ENCODE measurements at places on chromosomes 1 and 21.

DNA sequence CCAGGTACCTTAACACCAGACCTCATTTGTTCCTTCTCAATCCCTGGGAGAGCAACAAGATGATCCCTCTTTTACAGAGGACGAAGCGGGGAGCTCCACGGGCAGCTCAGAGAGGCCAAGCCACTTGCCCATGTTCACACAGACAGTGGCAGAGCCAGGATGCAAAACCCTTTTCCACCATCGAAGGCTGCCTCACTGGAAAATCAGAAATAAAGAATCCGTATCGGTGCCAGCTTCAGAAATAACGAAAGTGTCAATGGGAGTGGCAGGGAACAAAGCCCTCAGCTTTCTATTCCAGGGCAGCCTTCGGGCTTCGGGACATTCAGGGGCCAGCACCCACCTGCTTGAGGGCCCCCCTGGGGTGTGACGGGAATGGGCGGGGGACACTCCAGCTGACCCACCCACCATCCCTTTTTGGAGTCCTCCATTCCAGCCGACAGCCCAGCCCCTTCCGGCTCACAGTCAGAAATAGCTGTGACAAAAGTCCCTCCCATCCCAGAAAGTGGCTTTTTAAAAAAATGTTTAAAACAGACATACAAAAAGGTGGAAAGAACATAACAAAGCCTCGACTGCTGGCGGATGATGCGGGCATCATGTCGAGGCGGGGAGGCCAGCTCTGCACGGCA is 6.0 kb downstream of the IFFO2 start:
- no peak for DNase-seq

GRCh38 chr21:45442276-45442675 is 37.3 kb downstream of the COL18A1 start:
- no peak for DNase-seq

DNA sequence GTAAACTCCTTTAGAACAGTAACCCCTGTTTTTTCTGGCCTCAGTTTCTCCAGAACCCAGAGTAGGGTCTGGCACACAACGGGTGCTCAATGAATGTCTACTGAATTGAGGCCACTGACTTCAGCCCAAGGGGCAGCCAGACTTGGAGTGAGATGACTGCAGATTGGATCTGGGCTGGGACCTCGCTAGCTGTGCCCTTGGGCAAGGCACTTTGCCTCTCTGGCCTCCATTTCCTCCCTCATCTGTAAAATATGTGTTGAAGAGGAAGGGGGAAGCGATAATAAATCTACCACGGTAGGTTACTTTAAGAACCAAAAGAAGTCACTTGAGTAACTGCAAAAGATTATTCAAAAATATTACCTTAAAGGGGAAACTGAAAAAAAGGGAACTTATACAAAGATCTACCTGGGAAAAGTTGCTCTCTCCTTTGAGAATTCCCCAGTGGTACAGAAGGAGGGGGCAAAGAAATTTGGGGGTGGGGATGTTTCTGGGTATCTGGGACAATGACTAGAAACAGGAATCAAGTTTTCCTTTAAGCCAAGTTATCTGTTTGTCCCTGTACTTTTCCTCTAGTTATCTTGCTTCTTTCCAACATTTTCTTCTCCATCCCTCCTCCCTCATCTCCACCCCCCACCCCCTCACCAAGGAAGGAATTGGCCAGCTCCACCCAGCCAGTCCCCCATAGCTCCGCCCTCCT is 394 bp upstream of the GRHL3 start:
- DNase-seq = no peak

DNA sequence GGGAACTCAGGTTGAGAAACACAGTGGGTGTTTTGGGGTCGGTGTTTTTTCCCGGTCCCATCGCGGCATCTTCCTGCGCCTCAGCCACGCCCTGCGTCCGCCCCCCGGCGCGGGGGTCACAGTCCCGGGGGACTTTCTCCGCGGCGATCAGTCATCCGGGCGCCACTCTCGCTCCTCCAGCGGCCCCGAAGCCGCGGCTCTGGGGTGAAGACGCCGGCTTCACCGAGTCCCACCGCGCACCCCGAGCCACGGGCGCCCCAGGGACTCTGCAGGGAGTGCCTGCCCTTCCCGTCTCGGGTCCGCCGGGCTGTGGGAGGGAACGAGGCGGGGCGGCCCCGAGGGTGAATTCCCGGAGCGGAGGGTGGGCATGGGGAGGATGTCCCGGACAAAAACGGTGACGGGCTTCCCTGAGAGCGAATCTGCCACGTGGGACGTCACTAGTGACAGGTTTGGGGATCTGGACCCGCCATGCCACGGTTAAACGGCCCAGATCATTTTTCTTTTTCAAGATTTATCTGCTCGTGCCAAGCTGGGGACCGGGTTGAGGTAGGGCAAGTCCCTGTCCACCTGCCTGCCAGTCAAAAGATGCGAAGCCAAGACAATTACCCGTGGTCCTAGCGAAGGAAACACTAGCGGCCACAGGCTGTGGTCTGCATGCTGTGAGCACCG is 717 bp upstream of the BATF3 start:
- no peak for DNase-seq

DNA sequence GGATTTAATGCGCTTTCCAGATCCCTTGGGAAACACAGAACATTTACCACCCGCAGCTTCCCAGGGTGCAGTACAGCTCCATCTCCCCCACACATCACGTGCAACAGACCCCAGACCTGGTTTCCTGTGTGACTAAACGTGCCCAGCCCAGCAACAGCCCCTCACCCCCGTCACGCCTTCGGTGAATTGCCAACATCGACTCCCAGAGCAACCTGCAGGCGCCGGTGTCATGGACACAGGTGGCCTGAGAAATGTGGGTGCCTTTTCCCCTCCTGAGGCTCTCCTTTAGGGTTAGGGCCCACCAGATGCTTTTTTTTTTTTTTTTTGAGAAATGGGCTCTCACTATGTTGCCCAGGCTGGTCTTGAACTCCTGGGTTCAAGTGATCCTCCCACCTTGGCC is 24.2 kb upstream of the SUMO3 start:
- DNase-seq = no peak

DNA sequence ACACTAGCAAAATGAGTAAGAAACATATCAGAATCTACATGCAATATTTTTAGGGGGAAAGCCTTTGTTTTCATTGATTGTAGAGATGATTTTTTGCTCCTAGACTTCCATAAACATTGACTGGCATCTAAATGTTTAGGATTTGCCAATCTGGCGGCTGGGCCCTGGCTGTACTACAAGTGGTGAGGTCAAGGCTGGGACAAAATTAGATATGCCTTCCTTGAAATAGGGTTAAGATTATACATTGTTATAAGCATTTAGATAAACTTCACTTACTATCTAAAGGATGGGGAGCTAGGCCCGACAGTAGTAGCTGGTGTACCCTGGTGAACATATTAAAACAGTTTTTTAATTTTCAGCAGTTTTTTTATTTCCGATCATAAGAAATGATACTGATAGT is 5.2 kb downstream of the NFIA start:
- no peak for DNase-seq

DNA sequence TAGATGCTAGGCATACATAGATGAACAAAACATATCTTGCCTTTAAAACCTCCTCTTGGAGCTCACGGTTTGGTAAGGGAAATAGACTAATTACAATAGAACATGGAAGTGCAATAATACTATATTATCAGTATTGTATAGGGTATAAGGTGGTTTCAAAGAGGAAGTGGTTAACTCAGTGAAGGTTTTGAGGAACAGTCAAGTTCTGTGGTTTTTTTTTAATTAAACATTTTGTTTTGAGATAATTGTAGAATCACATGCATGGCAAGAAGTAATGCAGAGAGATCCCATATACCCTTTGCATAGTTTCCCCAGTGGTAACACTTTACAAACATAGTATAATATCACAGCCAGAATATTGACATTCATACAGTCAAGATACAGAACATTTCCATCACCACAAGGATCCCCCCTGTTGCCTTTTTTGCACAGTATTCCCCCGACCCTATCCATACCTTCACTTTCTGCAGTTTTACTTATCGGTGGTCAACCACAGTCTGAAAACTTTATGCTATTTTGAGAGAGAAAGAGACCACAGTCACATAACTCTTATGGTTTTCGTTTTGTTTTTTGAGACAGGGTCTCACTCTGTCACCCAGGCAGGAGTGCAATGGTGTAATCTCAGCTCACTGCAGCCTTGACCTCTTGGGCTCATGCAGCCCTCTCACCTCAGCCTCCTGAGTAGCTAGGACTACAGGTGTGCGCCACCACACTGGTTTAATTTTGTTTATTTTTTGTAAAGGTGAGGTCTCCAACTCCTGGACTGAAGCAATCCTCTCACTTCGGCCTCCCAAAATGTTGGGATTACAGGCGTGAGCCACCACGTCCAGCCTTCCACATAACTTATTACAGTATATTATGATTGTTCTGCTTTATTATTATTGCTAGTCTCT is 60.5 kb upstream of the KIAA1614 start:
- no peak for DNase-seq

- peak; percentile 38 for DNase-seq
Measured at GRCh38 chr1:56387071-56387740, 192.2 kb downstream of the PLPP3 start.

DNA sequence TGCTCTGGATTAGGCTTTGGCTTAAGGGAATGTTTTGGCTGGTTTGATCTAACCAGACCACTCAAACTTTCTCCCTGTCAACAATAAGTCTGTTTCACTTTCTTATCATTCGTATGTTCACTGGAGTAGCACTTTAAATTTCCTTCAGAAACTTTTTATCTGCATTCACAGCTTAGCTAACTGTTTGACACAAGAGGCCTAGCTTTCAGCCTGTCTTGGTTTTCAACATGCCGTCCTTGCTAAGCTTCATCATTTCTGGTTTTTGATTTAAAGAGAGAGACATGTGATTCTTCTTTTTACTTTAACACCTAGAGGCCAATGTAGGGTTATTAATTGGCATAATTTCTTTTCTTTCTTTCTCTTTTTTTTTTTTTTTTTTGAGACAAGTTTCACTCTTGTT is 14.9 kb upstream of the CYB5R1 start:
- no peak for DNase-seq

DNA sequence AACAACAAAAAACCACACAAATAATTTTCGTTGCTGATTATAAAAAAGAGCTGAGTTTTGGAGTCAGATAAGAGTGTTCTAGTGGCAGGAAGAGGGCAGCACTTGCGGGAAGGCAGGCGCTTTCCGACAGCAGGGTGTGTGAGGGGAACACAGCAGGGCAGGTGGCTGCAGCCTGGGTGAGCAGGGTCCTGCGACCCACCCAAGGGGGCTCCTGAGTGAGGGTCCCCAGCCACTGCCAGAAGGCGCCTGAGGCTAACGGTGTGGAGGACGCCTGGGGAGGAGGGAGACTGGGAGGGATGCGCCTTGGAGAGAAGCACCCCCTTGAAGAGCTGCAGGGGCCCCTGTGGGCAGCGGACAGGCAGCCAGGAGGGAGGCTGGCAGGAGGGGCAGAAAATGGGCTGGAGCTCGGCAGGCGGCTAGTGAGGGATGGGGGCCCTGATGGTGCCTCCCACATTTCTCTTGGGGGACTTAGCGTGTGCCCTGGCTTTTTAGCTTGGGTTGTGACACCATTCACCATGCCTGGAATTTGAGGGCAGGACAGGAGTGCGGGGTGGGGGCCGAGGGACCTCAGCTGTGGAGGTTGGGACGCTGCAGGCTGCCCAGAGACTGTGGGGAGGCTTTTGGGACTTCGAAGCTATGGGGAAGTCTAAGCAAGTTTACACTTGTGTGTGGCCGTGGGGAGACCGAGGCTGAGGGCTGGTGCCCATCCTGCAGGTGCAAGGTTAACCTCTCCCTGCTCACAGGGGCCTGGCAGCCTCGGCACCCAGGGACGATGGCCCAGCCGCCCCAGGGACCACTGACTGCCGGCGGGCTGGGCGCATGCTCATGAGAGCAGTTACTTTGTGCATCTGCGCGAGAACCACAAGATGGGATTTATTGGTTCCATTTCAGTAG is 111.4 kb downstream of the SIK1 start:
- no peak for DNase-seq
